ENCODE measurements at places on chromosomes 6 and 20. TPM values are rescaled to one million over a fixed set of nuclear protein-coding genes. Genes with fewer than 3 reads are reported as not detected.

DNA sequence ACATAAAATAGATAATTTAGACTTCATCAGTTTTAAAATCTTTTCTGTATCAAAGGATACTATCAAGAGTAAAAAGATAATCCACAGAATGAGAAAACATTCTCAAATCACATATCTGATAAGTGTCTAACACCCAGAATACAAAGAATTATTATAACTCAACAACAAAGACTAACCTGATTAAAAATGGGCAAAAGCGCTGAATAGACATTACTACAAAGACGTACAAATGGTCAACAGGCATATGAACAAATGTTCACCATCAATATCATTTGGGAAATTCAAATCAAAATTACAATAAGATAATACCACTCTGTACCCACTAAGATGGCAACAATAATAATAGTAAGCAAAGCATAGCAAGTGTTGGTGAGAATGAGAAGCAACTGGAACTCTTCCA, 503.8 kb downstream of the CDH26 start:
- DNase-seq: no peak

Gene SLPI
- total RNA-seq: not detected

DNA sequence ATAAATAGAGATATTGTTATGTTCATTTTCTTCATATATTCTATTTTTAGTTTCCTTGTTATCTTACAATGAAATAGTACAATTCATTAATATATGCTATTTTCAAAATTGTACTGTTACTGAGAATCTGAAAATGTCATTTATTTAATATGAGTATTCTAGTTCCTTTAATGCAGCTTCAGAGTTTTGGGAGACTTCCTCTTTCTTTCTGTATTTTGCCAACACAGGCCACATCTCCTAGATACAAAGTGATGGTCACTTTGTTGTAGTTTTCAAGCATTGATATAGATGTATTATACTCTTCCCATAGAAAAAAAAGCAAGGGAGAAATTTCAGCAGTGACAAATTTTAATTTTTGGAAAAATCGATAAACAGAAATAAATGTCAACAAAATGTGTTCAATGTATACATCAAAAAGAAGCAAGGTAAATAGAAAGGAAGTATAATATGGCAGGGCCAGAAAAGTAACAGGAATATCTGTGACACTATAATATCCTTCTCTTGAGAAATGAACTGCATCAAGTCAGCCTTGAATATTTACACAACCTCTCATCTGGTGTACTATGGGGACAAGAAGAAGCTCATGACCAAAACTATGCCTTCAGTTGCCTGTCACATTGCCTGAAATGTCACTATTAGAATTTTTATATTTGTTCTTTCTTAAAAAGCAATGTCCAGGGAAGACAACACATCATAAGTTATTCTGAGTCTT, 396.0 kb downstream of the TBC1D32 start:
- DNase-seq: no peak

Gene ABRACL
- total RNA-seq: 115 TPM

Gene PLN
- total RNA-seq: not detected

DNA sequence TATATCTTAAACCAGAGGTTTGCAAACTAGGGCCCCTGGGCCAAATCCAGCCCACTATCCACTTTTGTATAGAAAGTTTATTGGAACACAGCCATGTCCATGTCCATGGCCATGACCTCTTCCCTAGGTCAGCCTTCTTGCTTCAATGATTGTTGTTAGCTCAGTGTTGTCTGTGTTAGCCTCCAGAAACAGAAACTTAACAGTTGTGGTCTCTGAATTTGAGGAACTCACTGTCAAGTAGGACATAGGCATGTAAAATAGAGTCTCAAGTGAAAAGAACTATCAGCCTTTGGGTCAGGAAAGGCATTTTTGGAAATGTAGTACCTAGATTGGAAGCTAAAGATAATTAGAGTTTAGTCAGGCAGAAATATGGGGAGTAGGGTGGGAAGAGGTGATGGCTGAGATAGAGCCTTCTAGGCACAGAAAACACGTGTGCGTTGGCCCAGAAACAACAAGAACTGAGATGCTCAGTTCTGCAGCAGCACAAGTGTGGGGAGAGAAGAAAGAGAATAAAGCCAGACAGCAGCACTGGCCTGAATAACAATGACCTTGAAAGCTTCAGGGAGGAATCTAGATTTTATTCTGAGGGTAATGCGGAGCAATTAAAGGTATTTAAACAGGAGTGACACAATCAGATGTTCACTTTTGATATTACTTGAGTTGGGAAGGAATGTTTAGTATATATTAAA, 87.0 kb upstream of the OLIG3 start:
- no peak for DNase-seq

- DNase-seq: no peak
These were observed 122.4 kb downstream of the TCP11 start for GRCh38 chr6:35018746-35019145.
